ENCODE measurements at places on chromosomes 16 and 17.
A peak's percentile ranks its signal among the peaks of the same experiment; 100 is the strongest.

- H3K27ac ChIP-seq = peak overlapping the region; percentile 85
- peak overlapping the region; percentile 70 for H3K4me3 ChIP-seq
- no peaks in the 10 kb centered on the region for H3K36me3 ChIP-seq
- DNase-seq = no peak
- no peaks in the 10 kb centered on the region for H3K27me3 ChIP-seq
Measured at GRCh38 chr17:41785091-41785858, 1.2 kb downstream of the JUP start.

- no peak overlapping the region for H3K27ac ChIP-seq
- no peak for DNase-seq
- H3K36me3 ChIP-seq = no peaks in the 10 kb centered on the region
- no peaks in the 10 kb centered on the region for H3K27me3 ChIP-seq
- H3K4me3 ChIP-seq = no peak overlapping the region
- H3K4me1 ChIP-seq = no peaks in the 10 kb centered on the region
Measured at GRCh38 chr16:31373235-31373634, 18.3 kb downstream of the ITGAX start.

DNA sequence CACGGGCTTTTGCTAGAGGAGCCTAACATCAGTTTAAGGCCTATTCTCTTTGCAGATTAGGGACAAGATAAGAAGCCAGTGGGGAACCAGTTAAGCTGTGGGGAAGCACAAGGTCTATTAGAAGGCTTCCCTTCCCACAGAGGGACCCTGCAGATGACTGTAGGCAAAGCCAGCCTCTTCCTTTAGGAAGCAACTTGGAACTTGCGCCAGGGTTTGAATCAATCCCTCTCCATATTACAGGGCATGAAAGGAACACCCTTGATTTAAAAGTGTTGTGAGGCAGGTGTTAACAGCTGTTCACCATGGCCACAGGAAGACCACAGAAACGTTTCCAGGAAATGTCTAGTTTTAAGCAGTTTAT lies 77.3 kb downstream of the RPTOR start:
- DNase-seq = no peak
- no peaks in the 10 kb centered on the region for H3K36me3 ChIP-seq
- no peak overlapping the region for H3K4me3 ChIP-seq
- H3K27ac ChIP-seq = no peak overlapping the region

DNA sequence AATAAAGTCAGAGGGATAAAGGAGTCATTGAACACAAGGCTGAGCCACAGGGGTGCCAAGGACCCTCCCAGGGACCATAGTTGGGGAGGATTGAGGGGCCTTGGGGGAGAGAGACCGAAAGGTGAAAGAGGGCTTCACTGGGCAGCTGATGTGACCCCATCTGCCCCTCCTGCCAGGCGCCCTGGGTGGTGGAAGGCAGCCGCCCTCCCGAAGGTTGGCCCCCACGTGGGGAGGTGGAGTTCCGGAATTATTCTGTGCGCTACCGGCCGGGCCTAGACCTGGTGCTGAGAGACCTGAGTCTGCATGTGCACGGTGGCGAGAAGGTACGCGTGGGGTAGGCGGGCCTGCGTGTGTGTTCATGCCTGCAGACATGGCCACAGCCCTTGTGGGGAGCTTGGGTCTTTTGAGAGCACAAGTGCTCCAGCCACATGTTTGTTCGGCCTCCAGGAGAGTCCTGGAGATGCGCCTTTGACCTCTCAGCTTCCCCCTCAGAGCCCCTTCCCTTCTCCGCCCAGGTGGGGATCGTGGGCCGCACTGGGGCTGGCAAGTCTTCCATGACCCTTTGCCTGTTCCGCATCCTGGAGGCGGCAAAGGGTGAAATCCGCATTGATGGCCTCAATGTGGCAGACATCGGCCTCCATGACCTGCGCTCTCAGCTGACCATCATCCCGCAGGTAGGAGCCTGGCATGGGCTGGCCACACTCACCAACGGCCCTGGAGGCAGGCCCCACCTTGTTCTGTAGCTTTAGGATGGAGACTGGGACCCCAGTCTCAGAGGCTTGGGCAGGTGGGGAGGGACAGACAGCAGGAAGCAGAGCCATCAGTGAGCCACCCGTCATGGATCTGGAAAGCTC lies 24.1 kb downstream of the ANKRD40 start:
- no peaks in the 10 kb centered on the region for H3K36me3 ChIP-seq
- H3K4me3 ChIP-seq = no peak overlapping the region
- peak overlapping the region; percentile 76 for H3K27ac ChIP-seq
- no peak for DNase-seq
- H3K4me1 ChIP-seq = peaks cover 39% of the 10 kb centered on the region

- no peaks in the 10 kb centered on the region for H3K36me3 ChIP-seq
- no peak overlapping the region for H3K4me3 ChIP-seq
- no peak for DNase-seq
- H3K27me3 ChIP-seq = no peaks in the 10 kb centered on the region
- no peak overlapping the region for H3K27ac ChIP-seq
Measured at GRCh38 chr17:41959336-41960095, 7.1 kb upstream of the CNP start.

- DNase-seq = no peak
- H3K27me3 ChIP-seq = no peaks in the 10 kb centered on the region
- no peaks in the 10 kb centered on the region for H3K4me1 ChIP-seq
Measured at GRCh38 chr17:59121901-59122480, 15.3 kb upstream of the TRIM37 start.

GRCh38 chr16:15857724-15858560 lies 1.1 kb upstream of the MYH11 start:
- DNase-seq = no peak
- H3K27me3 ChIP-seq = peaks cover 25% of the 10 kb centered on the region
- H3K4me1 ChIP-seq = peaks cover 11% of the 10 kb centered on the region

DNA sequence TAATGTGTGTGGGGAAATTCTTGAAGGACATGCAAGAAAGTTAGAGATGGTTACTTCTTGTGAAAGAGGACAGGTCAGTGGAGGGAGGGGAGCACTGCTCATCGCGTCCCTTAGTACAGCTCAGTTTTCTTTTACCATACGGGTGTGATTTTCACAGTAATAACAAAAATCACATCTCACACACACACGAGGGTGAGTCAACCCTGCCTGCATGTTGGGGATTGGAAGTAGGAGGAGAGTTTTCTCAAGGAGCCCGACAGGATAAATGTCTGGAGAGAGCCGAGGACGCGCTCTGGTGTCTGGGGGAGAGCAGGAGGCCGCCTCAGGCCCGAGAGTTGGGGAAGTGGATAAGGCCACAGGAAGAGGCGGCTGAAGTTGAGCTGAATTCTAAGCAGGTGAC lies 16.4 kb downstream of the PLCD3 start:
- no peak overlapping the region for H3K4me3 ChIP-seq
- H3K36me3 ChIP-seq = no peaks in the 10 kb centered on the region
- DNase-seq = no peak
- peaks cover 6% of the 10 kb centered on the region for H3K4me1 ChIP-seq
- H3K27ac ChIP-seq = no peak overlapping the region

Data from Panc1 (cell line).